ENCODE measurements at places on chromosomes 13 and 19.
A peak's percentile ranks its signal among the peaks of the same experiment; 100 is the strongest.

DNA sequence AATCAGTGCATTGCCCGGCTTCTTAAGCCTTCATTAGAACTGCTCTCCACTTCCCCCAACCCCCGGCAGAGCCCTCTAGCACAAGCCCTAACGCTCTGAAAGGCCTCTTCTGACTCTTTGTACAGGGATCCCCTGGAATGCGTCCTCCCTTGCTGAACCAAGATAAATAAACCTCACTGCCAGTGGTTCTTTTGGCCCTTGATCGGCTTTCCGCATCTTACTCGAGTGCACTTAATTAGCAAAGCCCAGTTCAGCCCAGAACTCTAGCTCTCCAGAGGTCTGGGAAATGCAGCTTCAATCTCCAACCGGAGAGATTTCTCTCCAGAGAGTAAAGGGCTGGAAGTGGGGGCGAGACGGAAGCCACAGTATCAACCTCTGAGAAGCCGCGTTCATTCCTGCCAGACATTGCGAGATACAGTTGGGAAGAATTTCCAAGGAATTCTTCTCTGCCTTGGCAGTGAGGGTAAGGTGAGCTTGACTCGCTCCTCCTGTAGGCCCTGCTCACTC, 8.7 kb upstream of the ZNF444 start:
- no peak for DNase-seq

DNA sequence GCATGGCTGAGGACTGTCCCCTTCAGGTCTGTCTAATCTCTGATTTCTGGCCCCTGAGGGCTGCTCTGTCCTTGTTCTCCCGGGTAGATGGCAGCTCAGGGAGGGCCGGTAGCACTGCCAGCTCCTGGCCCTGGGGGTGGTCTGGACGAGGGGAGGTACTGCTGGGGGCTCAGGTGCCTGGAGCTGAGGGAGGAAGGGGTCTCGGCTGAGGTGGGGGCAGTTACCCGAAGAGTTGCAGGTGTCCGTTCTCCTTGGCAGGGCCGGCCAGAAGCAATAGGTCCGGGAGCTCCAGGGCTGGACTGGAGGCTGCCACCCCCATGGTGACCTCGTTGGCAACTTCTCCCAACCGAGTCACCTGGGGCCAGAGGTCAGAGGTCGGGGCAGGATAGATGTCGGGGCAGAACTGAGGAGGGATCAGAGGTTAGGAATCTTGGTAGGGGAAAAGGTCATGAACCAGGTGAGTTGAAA, 1.2 kb upstream of the EMC10 start:
- DNase-seq = no peak

- no peak for DNase-seq
Measured at GRCh38 chr13:47117268-47117667, 220.4 kb upstream of the HTR2A start.

DNA sequence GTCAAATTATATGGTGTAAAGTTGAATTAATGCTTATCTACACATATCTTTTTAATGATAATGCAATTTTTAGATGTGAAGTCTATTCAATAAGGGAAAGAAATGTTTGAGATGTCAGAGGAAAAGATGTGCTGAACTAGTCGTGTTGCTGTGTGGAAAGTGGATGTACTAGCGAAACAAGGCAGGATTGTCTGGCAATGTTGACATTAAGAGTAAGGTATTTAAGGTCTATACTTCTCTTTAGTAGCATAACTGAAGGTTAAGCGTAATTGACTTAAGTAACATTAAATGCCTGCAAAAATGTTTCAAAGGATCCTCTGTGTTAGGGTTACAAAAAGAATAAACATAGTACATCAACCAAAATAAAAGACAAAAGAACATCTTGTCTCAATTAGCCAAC, 787.3 kb upstream of the KLHL1 start:
- no peak for DNase-seq

DNA sequence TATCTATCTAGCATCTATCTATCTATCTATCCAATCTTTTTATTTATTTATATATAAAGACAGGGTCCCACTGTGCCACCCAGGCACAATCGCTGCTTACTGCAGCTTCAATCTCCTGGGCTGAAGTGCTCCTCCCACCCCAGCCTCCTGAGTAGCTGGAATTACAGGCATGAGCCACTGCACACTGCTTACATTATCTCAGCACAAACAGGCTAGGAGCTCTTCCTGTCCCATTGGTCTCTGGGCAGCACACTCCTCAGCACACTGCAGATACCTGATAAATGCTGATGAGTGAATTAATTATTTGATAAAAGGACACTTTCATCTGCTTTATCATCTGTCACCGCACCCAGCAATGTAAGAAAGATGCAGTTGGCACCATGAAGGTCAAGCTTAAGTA, 16.1 kb downstream of the ZNF562 start:
- no peak for DNase-seq

- no peak for DNase-seq
Measured at GRCh38 chr19:23070353-23071146, 46.3 kb upstream of the ZNF730 start.

GRCh38 chr13:45219938-45220375, 19.1 kb upstream of the KCTD4 start:
- DNase-seq = no peak

DNA sequence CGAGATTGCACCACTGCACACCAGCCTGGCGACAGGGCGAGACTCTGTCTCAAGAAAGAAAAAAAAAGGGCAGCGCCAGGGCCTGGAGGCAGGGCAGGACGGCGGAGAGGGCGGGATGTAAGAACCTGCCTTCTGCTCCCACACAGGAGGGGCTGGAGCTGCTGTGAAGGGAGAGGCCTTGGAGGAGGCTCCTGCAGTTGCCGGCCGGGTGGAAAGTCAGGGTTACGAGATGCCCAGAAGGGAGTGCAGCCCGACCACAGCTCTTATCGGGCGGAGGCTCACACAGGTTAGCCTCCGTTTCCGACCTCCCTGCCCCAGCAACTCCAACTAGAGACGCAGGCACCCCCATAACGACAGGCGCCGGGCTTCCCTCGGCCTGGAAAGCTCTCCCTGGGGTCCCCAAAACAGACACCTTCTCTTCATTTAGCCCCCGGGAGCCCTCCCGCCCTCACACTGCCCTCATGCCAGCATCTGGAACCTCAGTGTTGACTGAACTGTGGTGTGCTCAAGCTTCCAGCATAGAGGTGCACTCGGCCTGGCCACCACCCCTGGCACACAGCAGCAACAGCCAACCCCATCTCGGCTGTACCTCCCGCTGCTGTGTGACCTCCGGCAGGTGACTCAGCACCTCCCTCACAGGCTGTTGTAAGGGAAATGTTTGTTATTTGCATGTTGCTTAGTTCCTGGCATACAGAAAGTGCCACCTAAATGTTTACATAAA, 1.4 kb downstream of the PLPP2 start:
- peak; percentile 47 for DNase-seq

- peak; percentile 23 for DNase-seq
Measured at GRCh38 chr19:50266896-50267295, 62.3 kb downstream of the KCNC3 start.

GRCh38 chr19:45863840-45864628, at the start of gene FOXA3:
Gene FOXA3 (plus strand): TSS chr19:45864326. CDS start chr19:45864457, 131 bp downstream.
- DNase-seq = peak; percentile 69

DNA sequence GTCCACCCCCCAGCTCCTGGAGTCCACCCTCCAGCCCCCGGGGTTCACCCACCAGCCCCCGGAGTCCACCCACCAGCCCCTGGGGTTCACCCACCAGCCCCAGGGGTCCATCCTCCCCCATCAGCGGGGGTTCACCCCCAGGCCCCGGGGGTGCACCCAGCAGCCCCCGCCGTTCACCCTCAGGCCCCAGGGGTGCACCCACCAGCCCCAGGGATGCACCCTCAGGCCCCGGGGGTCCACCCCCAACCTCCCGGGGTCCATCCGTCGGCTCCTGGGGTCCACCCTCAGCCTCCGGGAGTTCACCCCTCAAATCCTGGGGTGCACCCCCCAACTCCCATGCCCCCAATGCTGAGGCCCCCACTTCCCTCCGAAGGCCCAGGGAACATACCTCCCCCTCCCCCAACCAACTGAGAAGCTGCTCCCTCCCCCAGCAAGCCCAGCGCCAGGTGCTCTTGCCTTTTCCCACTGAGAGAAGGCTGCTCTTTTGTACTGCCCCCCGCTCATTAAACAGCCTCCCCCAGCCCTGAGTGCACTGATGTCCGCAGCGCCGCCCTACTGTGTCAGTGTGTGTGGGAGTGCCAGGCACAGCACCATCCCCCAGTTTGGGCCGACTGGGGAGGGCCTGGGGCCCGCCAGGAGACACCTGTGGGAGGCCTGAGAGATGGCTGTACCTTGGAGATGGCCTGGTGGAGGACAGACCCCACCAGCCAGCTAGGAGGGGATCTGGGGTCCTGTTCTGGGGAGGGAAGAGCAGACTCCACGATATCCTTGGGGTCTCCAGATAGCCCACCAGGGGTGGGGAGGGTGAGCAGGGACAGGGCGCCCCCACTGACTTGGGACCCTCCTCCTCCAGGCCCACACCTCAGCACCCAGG, 750 bp upstream of the AMH start:
- DNase-seq = no peak

DNA sequence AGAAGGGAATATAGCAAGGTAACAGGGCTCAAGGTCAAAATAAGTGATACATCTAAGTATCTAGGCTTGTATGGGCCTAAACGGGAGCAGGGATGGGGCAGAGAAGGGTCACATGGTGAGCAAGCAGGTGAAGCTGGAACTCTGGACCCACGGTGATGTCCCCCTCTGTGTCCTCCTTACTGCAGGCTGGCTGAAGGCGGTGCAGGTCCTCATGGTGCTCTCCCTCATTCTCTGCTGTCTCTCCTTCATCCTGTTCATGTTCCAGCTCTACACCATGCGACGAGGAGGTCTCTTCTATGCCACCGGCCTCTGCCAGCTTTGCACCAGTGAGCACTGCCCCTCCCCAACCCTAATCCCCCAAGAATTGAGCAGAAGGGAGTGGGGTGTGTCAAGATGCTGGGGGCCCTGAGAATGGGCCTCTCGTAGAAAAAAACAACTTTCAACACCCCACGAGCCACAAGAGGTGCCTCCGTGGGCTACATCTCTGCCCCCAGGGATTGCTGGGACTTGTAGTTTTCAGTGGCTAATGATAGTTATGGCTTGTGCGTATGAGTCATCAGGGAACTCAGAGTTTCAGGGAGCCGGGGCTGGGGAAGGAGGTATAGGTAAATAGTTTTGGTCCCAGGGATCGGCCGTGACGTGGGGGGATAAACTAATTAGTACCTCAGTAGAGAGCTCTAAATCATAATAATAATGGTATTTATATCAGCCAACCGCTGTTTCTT, 4.0 kb downstream of the EMP3 start:
- DNase-seq = peak; percentile 56

DNA sequence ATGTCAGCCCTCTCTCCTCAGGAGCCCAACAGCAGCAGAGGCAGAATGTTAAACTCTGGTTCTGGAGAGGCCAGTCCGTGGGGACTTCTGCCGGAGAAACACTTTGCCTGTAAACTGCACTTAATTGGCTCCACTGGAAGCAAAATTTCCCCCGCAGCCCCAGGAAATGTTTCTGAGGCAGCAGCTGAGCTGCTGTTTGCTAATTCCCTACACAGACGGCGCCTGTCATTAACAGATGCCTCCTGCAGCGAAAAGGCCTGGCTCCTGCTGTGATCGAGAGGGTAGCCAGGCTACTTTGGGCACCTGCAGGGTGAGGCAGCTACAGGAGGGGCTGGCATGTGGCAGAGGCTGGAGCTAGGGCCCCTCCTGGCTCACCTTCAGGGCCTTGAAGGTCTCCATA, 5.2 kb upstream of the TM6SF2 start:
- no peak for DNase-seq

DNA sequence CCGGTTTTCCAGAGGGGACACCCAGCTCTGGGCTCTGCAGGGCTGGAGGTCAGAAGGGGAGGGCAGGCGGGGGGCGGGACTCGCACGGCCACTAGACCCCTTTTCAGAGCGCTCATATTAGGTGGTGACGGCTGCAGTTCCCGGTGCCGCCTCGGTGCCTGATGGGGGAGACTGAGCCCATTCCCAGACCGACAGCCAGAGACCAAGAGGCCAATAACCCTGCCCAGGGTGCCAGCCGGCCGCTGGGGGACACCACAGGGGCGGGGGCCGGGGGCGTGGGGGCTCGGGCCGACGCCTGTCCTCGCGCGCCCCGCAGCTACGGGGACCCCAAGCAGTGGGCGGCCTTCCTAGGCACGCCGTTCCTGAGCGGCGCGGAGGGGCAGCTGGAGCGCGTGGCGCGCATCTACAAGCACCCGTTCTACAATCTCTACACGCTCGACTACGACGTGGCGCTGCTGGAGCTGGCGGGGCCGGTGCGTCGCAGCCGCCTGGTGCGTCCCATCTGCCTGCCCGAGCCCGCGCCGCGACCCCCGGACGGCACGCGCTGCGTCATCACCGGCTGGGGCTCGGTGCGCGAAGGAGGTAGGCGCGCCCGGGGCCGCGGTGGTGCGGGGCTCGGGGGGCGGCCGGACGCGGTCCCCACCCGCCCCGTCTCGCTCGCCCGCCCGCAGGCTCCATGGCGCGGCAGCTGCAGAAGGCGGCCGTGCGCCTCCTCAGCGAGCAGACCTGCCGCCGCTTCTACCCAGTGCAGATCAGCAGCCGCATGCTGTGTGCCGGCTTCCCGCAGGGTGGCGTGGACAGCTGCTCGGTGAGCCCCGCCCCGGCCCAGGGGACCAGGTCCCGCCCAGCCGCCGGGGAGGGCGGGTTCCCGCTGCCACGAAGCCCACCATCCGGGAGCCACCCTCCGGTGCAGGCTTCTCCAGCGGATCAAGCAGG, 2.4 kb downstream of the TIMM13 start:
- DNase-seq = no peak

DNA sequence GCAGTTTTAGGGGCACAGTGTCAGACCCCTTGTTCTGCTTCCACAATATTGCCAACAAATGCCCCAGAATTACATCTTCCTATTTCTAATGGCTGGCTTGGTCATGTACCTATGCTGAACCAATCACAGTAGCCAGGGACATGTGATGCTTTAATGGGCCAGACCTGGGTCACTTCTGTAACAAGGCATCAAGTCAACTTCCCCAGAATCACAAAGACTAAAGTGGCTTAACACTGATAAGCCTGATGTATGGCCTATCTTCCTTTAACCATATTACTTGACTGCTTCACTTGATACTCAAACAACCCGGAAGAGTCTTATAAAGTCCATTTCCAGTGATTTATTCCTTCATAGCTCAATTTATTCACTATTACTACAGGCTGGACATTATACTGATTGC, 19.6 kb downstream of the LNX2 start:
- DNase-seq = no peak

DNA sequence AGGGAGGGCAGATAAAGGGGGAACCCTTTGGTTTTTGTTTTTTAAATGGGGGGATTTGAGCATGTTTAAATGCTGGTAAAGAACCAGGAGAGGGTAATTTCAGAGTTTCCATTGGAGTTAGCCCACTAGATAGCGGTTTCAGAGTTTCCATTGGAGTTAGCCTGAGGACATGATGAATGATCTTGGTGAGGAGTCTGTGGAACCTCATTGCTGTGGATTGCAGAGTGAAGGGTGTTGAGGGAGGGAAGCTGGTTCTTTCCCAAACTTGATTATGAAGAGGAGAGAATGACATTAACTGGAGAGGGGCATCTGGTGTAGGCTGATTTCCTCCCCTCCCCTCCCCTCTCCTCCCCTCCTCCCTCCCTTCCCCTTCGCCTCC, 5.0 kb downstream of the WASF3 start:
- DNase-seq = no peak

GRCh38 chr19:5018224-5019015, 49.5 kb downstream of the KDM4B start:
- no peak for DNase-seq

- DNase-seq = no peak
Measured at GRCh38 chr13:107361666-107362065, 793.7 kb upstream of the ARGLU1 start.
